ENCODE measurements at places on chromosomes 1 and 21.

DNA sequence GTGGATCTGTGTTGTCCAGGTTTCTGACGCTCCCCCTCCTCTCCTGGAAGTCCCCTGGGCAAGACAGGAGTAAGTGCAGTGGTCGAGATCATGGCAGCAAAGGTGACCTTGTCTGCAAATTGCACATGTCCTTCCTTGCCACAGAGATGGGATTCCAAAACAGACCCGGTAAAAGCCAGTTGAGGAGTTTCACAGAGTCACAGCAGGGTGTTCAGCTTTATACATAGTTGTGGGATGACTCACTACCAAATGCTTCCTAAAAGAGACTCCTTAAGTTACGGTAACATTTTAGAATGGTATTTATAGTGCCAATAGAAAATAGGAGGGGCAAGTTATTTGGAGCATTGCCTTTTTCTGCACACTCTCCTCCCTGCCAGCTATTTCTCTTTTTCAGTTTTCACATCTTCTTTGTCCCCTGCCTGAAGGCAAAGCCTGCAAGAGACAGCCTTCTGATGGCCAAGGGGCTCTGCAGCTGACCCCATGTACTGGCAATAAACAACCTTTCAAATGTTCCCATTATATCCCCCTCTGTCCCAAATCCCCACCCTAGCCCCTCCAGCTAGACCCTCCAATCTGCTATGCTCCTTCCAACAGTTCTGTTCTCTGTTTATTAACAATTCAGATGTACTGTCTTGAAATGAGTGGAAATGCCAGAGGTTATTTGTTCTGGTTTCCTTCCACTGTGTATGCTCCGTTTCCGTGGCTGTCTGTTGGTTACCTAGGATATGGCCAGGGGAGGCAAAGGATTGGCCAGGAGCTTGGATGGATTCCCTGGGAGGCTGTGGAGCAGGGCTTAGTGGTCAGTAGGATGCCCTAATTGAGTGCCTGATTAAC is 115.0 kb downstream of the TGFB2 start:
- peak; percentile 82 for ATAC-seq

DNA sequence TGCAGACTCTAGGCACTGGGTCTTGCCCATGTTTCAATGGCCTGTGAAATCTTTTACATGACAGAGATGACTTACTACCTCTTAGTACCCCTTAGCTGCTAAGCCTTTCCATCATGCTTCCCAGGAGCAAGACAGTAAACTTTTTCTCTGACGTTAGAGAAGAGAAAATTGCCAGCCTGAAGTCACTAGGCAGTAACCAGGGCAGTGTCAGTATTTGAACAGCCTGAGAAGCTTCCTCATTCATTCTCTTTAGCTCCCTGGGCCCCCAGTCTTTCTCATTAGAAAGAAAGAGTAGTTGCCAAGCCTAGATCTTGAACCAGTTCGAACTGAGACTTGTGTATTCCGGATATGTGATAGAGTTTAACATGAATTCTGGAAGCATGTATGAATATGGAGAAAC is 99.2 kb downstream of the ERG start:
- ATAC-seq, result no peak

GRCh38 chr1:174748586-174748985 is 251.2 kb upstream of the CACYBP start:
- ATAC-seq, result no peak

- ATAC-seq, result no peak
Observed at GRCh38 chr1:185400052-185400451, 83.0 kb upstream of the IVNS1ABP start.

DNA sequence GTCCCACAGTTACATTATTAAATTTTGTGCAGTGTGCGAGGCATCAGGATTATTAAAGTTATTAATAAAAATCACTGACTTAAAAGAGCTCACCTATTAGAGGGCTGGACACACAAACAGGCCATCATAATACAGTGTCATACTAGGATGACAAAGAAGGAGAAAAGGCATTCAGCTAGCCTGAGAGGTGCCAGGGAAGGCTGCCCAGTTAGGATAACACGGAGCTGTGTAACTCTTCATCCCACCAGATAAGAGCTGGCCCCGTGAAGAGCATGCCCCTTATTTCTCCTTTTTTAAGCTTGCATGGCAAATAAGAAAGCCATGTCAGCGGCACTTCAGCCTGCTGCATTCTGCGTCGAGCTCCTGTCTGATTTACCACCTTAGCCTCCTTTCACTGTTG is 109.5 kb downstream of the KCNK1 start:
- ATAC-seq, result no peak

DNA sequence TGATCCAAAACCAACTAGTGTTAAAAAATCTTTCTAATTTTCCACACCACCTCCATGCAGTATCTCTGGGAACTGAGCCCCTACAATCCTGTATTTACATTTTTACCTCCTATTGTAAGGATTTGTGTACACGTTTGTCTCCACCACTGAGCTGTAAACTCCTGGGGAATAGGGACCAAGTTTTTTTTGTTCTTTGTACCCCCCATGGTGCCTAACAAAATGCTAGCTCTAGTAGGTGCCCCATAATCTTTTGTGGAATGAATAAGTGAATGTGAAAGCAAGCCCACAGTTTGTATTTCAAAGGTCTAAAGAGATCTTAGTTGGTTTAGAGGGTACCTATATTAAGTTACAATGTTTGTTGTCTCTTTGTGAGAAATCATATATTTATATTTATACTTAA is 879 bp upstream of the WLS start:
- ATAC-seq, result no peak

DNA sequence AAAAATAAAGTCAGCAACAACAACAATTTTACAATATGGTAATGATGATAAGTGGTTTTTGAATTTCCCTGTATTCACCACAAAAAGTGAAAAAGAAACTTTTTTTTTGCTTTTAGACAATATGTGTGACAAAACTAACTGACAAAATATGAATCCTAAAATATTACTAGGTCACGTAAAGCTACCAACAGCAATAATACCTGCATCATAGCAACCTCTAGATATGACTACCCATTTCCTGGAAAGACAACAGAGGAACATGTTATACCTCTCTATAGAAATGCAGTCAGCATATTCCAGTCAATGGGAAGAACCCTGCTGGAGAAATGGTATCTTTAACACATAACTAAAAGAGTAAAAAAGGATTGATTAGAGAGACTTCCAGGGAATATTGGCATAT is 73.7 kb downstream of the PDE4B start:
- no peak for ATAC-seq

DNA sequence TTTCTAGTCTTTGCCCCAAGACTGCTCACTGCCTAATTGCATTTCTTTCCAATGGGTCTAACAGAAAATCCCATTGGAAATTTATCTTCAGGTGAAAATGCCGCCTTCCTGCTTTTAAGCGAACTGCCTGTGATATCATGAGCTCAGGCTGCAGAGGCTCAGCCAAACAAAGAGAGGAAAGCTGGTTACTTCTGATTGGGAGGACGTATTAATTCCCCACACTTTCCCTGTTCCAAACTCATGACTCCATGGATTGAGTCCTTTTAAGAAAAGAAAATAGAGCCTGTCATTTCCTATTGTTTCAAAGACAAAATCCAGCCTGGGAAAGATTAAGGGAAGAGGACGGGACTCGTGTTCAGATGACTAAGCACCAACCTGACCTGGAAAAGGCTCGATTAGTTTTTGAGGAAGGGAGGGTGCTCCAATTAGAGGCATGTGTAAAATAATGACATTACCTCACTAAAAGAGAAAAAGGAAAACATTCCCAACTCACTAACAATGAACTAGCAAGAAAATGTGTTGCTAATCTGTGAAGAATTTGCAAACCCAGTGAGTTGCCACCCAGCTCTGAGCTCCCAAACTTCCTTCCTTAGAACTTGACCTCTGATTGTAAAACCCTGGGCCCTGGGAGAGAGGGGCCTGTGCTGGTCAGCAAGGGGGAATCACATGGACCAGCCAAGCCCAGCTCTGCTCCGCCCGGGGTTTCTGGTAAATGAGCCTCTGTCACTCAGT is 61.2 kb downstream of the TCP10L start:
- no peak for ATAC-seq

DNA sequence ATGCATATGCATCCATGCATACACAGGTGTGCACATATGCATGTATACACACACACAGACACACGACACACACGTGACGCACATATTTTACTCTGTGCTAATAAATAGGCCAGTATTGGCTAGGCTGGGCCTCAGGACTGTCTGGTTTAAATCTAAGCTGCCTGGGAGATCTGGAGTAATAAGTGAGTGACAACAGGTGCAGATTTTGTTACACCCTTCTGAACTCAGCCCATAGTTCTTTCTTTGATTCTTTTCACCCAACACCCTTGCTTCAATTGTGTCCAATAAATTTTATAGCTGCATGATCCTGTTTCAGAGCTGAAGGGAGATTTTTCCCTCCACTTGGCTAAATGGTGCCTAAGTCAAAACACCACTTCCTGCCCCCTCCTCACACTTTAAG is 132.8 kb downstream of the FGGY start:
- ATAC-seq, result no peak

DNA sequence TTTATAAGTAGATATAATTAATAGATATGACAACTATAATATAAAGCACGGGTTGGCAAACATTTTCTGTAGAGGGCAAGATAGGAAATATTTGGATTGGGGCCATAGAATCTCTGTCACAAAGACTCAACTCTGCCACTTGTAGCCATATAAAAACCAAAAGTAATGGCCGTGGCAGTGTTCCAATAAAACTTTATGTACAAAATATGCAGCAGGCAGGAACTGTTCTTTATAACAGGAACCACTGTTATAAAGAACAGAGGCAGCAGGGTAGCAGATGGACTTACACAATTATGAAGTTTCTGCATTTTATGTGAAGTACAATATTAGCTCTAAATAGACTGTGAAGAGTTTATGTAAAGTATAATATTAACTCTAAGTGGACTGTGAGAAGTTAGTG is 16.9 kb upstream of the QSOX1 start:
- no peak for ATAC-seq

GRCh38 chr1:182525342-182525741 is 63.7 kb downstream of the RNASEL start:
- ATAC-seq, result no peak

GRCh38 chr1:195956845-195957244 is 651.4 kb downstream of the KCNT2 start:
- no peak for ATAC-seq

DNA sequence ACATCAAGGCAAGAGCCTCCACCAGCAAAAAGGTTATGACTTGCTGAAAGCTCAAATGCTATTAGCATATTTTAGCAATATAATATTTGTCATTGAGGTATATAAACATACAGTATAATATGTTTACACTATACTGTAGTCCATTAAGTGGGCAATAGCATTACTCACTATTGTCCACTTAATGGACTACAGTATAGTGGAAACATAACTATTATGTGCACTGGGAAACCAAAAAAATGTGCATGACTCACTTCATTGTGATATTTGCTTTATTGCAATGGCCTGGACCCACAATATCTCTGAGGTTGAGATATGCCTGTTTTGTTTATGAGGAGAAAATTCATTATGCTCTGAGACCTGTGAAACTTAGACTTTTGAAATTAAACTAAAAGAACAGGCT is 300.0 kb downstream of the BARHL2 start:
- ATAC-seq, result no peak

DNA sequence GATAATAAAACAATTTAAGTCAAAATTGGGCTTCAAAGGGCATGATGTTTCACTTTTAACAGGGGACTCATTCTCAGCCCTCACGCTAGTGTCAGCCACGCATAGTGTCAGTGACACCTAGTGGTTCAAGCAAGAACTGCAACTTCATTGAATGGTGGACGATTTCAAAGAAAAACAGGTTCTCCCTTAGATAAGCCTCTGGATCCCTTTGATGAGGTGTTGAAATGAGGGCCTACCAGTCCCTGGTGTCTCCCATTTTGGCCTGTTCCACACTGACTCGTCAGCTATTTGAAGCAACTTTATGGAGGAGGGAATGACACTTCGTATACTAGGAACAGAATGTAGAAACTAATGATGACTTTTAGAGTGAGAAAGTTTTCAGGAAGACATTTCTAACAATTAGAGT is 56.2 kb downstream of the FCRL5 start:
- ATAC-seq, result peak; percentile 58

DNA sequence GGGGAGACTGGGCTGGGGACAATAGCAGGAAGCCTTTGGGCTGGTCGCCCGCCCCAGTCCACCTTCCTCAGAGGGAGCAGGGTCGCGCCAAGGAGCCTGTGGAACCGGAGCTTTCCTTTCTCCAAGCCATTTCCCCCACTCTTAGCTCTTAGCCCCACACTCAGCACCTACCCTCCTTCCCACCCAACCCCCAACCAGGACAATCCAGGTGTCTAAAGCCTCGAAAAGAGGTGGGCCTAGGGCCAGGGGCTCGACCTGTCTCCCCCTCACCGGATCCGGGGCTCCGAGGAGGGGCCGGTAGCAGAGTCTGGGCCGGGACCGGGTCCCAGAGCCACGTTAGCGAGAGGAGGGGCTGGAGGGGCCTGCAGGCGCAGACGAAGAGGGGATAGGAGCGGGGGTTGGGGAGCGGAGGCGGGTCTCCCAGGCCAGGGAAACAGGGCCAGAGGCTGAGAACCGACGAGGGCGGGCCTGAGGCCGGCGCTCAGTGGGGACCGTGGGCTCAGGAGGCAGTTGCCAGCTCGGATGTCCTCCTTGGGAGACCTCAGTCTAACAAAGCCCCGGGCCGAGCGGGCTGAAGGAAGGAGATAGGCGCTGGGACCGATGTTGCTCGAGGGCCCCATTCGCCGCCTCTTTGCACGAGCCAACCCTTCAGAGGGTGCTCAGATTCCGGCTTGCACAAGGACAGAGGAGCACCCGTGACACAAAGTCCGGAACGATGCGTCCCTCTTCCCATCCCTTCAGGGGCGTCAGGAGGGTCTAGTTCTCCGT is 943 bp downstream of the SEMA6C start:
- no peak for ATAC-seq

GRCh38 chr1:153805042-153805745 is 30.0 kb downstream of the SLC27A3 start:
- peak; percentile 100 for ATAC-seq

DNA sequence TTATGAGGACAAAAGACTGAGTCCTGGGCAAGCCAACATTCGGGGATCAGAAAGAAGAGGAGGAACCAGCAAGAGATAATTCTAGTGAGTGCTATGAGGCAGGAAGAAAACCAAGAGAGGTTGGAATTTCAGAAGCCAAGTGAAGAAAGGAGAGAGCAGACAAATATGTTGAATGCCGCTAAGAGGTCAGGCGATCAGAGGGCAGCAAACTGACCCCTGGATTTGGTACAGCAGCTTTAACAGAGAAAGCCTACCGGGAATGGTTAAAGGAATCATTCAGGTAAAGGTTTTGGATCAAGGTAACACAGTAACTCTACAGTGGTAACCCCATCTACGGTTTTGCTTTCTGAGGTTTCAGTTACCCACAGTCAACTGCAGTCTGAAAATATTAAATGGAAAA is 5.4 kb downstream of the CLCC1 start:
- no peak for ATAC-seq

GRCh38 chr1:3368711-3369445 is 85.6 kb upstream of the ARHGEF16 start:
- no peak for ATAC-seq

DNA sequence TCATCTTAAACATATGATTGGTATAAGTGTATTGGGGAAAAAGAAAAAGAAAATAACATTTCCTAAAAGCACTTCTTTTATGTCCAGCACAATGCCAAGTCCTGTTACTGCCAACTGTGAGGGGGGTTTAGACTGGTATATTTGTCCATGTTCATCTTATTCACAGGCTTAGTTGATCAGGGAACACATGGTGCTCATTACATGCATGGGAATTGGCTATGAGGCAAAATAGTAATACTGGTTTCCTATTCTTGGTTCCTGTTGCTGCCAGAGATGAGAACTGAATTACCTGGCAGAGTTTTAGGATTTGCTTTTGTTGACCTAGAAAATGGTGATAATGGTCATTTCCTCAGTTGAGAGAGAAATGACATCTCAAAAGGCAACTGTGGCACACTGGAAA is 398.8 kb downstream of the DUSP10 start:
- no peak for ATAC-seq

- ATAC-seq, result peak; percentile 87
Observed at GRCh38 chr1:78143152-78143551, 97.4 kb downstream of the GIPC2 start.

Data from stimulated activated memory B cell treated with anti-CD40 and anti-IgM and Interleukin-4, amounts not matched to agents 10 μg/mL and 1 μg/mL and 100 μg/mL, for 72 hours (primary cell).